B cell (primary cell): ENCODE measurements at places on chromosomes 7 and 10.

DNA sequence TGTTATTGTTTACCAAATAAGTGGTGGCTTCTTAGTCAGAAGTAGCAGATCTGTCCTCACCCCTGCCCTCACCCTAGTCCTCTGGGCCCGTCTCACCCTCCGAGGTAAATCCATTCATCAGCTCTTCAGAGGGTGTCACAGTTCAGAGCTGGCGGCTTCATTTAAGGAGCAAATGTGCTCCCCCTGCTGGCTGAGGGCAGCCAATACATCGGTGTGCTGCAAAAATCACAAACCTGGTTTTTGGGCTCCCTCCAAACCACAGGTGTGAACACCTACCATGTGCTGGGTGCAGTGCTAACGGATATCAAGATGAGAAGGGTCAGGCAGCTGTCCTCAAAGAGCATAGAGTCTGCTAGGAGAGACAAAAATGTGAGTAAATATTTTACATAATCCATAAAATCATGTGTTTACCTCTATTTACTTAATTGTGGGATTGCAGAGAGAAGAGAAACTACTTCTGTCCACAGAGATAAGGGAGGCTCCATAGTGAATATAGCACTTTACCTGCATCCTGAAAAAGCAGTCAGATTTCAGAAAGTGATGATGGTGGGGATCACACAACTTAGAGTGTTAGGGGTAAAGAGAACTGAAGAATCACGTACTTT is 15.5 kb upstream of the CRTAC1 start:
- DNase-seq, result peak; percentile 70

- no peak for DNase-seq
Observed at GRCh38 chr7:46939089-46939488, 642.8 kb downstream of the TNS3 start.

GRCh38 chr10:59387951-59388670 is 25.8 kb upstream of the FAM13C start:
- DNase-seq, result no peak

- no peak for DNase-seq
Observed at GRCh38 chr10:131099028-131099726, 212.3 kb downstream of the TCERG1L start.

DNA sequence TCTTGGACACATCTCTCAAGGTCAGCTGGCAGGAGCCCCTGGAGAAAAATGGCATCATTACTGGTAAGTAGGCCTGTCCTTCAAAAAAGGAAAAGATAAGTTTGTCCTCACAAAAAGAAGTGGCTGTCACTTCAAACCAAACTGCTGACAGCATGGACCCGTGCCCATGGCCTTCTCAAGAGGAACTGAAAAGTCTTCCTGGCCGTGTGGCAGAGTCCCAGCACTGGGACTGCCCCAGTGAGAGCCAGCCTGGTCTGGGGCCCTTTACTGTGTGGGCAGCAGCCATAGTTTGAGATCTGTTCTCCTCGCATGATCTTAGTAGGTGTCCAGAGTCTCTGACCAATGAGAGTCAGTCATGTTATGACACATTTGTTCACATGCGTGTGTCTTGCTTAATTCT is 614.2 kb upstream of the FOXK1 start:
- DNase-seq, result no peak

GRCh38 chr10:79335470-79336235 is 11.6 kb upstream of the PPIF start:
- DNase-seq, result no peak

- no peak for DNase-seq
Observed at GRCh38 chr10:28545967-28546644, 13.2 kb downstream of the WAC start.

DNA sequence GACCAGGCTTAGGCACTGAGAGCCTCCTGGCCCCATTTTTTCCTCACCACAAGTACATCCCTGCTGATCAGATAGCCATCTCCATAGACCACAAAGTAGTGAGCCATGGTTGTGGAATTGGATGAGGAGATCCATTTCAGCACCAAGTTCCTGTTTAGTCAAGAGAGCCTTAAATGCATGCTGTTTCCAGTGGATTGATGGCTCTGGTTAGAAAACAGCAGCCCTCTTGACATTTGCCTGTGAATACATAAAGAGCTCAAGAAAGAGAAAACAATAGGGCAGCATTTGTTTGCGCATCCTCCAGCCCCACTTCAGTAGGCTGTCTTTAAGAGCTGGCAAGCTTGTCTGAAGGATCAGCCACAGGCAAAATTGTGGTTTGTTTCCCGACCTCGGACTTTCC is 251.2 kb downstream of the POU6F2 start:
- no peak for DNase-seq

- DNase-seq, result no peak
Observed at GRCh38 chr10:80526218-80526617, 11.5 kb upstream of the SH2D4B start.

DNA sequence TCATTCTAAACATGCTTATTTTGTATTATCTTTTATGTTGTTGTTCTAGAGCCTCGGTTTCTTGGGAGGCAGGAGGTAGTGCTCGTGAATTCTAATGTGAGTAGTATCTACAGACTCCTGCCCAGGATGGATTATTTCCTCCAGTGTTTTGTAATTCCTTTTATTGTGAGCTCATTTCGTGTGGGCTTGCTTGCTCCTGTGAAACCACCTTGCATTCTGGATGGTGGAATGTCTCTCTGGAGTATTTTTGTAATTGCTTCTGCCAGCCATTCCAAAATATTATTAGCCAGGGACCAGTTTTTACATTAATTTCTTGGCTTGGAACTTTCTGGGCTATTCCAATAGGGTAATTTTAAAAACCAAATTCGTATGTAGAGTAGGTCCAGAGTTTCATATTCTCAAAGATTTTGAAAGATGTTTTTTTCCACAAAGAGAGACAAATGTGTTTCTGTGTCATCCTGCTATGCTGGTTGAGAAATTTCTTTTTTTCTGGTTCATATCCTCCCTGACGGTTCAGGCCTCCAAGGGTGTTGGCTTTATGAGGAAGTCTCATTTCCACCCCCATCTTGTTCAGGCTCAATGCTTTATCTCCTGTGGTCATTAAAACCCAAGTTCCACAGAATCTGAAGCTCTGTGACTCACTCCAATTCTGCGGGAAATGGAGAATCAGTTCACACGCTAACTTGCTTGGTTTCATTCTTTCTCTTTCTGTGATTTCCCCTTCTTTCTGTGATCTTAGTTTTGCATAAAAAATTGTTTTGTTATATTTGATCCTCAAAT is 41.7 kb upstream of the CALD1 start:
- no peak for DNase-seq

- no peak for DNase-seq
Observed at GRCh38 chr10:16449454-16449853, 12.6 kb downstream of the PTER start.

DNA sequence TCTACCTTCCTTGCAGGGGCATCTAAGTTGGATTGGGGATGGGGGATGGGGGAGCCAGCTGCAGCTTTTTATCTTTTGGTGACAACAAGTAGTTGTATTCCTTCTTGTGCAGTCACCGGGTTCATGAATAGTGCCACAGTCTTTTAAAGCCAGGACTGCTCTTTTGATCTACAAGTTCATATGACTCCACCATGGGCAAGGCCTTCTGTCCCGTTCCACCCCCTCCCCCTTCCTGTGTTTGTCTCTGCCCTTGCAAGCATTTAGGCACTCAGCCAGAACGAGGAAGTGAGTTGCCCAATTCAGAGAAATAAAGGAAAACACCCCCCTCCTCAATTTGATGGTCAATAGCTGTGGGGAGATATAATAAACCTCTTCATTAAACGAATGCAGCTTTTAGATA is 44.8 kb upstream of the EGR2 start:
- no peak for DNase-seq

- no peak for DNase-seq
Observed at GRCh38 chr7:148142660-148143248, 447.8 kb upstream of the C7orf33 start.
